ENCODE measurements at places on chromosomes 12 and 14.
A peak's percentile ranks its signal among the peaks of the same experiment; 100 is the strongest.

- no peak for DNase-seq
Measured at GRCh38 chr12:106274575-106275121, 26.8 kb upstream of the CKAP4 start.

DNA sequence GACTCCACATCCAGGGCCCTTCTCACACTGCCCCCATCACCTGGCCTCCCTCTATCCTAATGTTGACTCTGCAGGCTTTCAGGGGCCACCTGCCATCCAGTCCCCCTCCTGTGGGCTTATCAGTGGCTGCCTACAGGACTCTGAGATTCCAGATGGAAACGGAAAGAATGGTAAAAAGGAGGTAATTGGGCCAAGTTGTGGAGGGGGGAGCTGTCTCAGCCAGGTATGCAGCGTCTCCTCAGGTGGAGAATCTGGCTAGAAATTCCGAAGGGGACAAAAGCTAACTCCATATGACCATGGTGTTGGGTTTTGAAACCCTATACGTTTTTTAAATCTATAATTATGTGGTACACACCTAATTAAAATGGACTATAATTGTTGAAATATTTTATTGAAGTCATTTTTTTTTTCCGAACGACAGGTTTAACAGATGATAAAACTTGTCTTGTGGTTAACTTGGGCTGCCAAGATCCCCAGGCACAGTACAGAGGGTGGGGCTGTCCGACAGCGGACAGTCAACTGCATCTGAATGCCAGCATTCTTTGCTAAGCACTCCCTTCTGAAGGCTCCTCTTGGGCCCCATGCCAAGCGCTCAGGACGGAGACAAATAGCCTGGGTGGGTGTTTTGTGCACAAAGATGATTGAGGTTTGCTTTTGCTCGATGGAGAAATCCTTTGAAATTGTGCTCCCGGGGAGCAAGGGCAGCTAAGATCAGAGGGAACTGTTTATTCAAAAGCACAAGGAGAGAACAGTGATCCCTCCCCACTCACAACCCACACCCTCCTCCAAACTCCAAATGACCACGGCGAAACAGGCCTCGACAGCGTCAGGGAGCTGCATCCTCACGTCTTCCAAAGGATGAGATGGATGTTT lies 365.6 kb downstream of the BCL11B start:
- no peak for DNase-seq

- no peak for DNase-seq
Measured at GRCh38 chr14:82362452-82362851, 828.8 kb upstream of the SEL1L start.

- no peak for DNase-seq
Measured at GRCh38 chr14:95033682-95034632, 123.4 kb downstream of the DICER1 start.

DNA sequence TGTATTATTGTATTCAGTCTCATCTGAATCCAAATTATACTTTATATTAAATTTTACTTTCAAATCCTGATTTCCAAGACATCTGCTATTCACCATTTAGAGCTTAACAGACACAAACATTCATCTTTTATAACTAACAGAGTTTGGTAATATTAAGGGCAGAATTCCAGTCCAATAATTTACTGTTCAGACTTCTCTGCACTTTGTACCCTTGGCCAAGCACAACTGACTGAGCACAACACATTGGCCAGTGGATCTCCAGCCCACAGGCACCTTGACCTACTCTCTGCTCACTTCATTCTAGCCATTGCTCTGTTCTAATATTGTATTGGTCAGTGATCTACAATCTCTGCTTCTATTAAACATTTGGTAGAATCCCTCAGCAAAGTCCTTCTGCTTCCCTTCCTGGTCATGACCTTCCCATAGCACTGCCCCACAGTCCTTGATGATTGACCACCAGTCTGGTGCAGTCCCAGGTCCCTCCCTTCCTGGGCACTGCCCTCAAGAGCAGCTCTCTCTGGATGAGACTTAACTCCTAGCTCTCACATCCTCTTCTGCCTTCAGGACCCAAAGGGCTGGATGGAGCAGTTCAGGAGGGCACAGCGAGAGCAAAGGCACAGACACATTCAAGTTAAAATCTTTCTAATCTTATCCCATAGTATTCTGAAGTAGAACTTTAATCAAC lies 97.7 kb upstream of the OVCH1 start:
- DNase-seq: no peak

DNA sequence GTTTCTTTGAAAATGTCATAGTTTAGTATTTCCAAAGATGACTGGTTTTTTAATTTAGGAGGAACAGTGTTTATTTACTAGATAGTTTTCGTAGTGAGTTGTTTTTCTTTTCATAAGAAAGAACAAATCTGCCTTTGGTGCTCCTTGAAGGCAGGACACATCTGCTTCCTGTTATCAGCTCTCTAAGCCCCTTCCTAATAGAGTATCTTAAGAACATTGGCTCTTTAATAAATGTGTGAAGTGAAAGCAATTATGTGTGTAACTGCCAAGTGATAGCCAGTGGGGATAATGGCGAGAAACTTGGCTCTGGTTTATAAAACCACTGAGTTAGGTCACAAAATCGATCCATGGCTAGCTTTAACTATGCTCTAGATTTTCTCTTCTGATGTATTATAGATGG lies 23.5 kb upstream of the PPFIBP1 start:
- DNase-seq: no peak

GRCh38 chr12:56954958-56955355 lies 2.5 kb downstream of the RDH16 start:
- no peak for DNase-seq

DNA sequence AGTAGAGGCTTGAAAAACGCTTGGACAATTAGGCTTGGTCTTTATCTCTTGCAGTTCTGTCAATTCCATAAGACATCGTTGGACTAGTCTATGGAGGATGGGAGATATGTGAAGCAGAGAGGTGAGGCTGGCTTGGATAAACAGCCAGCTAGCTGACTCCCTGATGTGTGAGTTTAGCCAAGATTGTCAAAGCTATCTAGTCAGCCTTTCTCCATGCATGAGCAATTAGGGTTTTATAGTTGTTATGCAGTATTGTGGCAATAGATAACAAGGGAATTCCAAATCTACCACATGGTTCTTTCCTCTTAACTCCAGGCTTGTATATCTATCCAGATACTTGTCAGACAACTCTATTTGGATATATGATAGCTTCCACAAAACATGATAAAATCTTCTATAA lies 153.6 kb upstream of the NRXN3 start:
- no peak for DNase-seq

GRCh38 chr12:113086249-113087164 lies 30.0 kb downstream of the DTX1 start:
- no peak for DNase-seq

- DNase-seq: no peak
Measured at GRCh38 chr14:105153331-105153731, 15.2 kb downstream of the JAG2 start.

DNA sequence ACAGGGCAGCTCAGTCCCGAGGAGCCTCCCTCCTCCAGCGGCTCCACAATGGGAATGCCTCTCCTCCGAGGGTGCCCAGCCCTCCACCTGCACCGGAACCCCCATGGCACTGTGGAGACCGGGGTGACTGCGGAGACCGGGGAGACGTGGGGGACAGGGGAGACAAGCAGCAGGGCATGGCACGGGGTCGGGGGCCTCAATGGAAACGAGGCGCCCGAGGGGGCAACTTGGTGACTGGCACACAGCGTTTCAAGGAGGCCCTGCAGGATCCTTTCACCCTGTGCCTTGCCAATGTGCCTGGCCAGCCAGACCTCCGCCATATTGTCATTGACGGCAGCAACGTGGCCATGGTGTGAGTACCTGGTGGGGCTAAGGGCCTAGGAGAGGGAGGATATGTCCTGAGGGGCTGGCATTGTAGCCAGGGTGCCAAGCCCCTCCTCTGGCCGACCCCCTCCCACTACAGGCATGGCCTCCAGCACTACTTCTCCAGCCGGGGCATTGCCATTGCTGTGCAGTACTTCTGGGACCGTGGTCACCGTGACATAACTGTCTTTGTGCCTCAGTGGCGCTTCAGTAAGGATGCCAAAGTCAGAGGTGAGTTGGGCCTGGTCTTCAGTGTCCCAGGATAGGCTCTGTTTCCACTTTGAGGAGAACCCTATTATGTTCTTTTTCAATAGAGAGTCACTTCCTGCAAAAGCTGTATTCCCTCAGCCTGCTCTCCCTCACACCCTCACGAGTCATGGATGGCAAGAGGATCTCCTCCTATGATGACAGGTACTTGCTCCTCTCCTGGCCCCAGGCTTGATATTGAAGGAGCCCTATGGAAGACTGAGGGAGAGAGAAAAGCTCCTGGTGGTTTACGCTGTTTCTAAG lies 2.7 kb downstream of the KHNYN start:
- DNase-seq: no peak

DNA sequence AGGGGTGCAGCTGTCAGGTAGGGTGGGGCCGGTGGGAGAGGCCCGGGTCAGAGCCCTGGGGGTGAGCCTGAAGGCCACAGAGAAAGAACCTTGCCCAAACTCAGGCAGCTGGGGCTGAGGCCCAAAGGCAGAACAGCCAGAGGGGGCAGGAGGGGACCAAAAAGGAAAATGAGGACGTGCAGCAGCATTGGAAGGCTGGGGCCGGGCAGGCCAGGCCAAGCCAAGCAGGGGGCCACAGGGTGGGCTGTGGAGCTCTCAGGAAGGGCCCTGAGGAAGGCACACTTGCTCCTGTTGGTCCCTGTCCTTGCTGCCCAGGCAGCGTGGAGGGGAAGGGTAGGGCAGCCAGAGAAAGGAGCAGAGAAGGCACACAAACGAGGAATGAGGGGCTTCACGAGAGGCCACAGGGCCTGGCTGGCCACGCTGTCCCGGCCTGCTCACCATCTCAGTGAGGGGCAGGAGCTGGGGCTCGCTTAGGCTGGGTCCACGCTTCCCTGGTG lies 10.5 kb downstream of the MMP14 start:
- DNase-seq: no peak

- no peak for DNase-seq
Measured at GRCh38 chr14:68361231-68361630, 431.6 kb downstream of the ZFP36L1 start.

GRCh38 chr14:68014771-68015170 lies 195.2 kb downstream of the RAD51B start:
- no peak for DNase-seq

DNA sequence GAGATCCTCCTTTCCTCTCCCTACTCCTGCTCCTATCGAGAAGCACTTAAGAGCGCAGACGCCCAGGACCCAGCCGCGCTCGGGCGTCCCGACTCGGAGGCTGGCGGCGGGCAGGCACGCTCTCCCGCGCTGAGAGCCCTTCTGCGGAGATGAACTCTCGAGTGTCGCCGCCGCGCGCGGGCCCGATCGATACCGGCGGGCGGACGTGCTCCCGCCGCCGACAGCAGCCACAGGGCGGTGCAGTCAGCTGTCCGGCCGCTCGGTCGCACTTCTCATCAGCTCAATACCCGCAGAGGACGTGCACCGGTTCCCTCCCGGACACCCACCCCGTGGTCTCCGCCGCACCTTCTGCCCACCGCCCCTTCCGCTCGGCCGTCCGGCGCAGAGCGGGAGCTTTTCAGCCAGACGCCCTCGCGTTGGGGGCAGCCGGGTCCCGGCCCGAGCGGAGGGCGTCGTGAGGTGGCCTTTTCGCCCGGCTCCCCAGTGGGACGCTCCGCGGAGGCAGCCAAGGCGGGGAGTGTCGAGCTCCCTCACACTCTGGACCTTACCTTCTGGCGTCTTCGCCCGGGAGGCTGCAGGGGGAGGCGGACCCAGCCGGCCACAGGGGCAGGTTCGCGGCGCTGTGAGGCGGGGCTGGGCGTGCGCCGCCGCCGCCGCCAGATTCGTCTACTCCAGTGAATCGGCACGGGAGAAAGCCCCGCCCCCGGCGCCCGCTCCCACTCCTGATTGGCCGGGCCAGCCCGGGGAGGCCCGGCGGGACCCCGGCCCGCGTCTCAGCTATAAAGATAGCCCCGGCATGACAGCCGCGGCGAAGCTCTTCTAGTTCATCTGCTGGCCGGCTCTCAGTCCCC lies at the start of gene INSM2:
INSM2 (plus strand) TSS at position 808 of the 851 bp plus-strand sequence. CDS start 89 bp downstream, outside the sequence.
- peak; percentile 68 for DNase-seq

DNA sequence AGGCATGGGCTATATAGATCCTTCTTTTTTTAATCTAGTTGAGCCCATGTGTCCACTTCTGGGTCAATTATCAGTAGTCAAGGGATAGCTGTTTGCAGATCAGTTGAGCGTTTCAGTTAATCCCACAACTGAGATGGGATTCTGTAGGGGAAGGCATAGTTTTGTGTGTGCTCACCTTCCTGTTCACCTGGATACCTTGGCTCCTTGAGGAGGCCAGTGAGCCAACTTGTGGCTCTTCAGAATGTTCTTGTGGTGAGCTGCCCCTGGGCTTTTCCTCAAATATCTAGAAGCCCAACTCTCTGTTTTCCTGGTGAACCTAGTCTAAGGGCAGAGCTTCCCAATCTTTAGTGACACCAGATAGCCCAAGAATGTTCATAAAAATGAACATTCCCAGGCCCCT lies 302.9 kb upstream of the TBX3 start:
- no peak for DNase-seq

GRCh38 chr14:39491134-39491571 lies 58.9 kb upstream of the FBXO33 start:
- DNase-seq: no peak

- DNase-seq: no peak
Measured at GRCh38 chr12:52585066-52585465, 11.4 kb upstream of the KRT74 start.

- no peak for DNase-seq
Measured at GRCh38 chr12:7959701-7960121, 23.7 kb upstream of the SLC2A3 start.

- no peak for DNase-seq
Measured at GRCh38 chr12:61862986-61863385, 397.2 kb upstream of the USP15 start.

DNA sequence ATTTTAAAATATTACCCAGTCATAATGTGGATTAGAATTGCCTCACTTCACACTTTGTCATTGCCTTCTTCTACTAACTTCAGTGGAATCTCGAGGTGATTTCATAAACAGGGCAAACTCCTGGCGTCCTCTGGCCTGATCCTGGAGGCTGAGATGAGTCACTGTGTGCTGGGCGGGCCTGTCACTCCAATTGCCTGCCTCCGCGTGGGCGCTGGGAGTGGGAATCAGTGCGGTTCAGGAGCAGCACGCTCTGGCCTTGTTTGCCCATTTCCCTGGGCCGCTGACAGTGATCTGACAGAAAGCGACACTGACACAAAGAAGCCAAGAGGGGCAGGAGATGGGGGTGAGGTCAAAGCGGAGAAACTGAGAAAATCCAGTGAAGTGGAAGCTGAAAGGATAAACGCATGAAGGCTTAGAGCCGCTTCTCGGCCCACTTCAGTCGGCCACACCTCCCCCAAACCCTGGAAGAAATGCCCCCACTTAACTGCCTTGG lies 29.7 kb downstream of the LGR5 start:
- DNase-seq: no peak

GRCh38 chr12:55647027-55647426 lies 10.3 kb downstream of the OR10P1 start:
- no peak for DNase-seq

- DNase-seq: no peak
Measured at GRCh38 chr14:74917646-74918081, 5.4 kb downstream of the RPS6KL1 start.

DNA sequence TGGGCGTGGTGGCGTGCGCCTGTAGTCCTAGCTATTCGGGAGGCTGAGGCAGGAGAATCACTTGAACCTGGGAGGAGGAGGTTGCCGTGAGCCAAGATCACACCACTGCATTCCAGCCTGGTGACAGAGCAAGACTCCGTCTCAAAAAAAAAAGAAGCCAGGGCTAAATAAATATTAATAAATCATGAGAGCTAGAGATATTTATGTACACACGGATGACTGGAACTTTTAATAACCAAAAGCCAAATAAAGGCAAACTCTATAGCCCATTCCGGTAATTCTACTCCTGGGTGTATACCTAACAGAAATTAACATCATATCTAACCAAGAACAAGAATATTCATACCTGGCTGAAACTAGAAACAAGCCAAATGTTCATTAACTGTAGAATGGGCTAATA lies 7.7 kb upstream of the TRAFD1 start:
- DNase-seq: no peak

Measured in progenitor cell of endocrine pancreas (in vitro differentiated cells).